ENCODE measurements at places on chromosomes 13 and 19.

- DNase-seq, result no peak
Measured at GRCh38 chr19:49196527-49197240, 39.1 kb downstream of the TRPM4 start.

DNA sequence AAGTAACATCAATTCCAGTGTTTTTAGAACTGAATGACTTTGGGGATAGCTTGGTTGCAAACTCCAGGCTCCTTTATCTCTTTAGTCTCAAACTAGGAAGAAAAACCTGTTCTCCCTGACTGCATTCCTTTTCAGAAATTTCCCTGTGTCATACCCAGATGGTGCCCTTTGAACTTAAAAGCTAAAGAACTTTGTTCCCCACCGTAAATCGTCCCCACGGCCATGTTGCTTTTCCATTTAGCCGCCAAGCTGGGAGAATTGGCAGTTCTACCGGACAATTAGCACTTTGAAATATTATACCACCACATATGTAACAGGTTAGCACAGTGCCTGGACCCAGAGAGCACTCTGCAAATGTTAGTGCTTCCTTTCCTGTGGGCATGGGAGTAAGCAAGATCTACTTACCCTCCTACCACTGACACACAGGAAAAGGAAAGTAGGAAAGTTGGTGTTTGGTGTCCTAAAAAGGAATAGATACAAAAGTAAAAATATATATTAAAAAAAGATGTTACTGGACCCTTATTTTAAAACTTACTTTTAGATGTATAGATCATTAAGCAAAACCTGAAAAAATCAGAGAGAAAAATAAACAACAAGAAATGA lies 191.9 kb upstream of the MIR17HG start:
- no peak for DNase-seq

DNA sequence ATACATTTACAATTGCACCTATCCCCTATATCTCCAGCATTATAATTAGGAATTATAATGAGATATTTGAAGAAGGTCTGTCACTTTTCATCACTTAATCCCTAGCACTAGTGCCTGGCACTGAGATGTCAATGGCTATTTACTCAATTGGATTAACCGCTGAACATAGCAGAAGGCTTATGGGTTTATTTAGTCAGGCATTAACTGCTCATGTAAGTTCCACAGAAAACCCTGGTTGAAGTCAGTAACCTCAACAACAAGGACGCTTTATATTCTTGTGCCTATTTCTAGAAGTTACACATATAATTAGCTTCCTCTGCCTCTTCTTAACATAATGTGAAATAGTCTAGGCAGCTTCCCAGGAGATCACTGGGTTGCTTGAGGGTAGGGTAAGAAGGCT lies 107.5 kb upstream of the POSTN start:
- no peak for DNase-seq

- no peak for DNase-seq
Measured at GRCh38 chr19:5973867-5974635, 3.9 kb downstream of the RANBP3 start.

DNA sequence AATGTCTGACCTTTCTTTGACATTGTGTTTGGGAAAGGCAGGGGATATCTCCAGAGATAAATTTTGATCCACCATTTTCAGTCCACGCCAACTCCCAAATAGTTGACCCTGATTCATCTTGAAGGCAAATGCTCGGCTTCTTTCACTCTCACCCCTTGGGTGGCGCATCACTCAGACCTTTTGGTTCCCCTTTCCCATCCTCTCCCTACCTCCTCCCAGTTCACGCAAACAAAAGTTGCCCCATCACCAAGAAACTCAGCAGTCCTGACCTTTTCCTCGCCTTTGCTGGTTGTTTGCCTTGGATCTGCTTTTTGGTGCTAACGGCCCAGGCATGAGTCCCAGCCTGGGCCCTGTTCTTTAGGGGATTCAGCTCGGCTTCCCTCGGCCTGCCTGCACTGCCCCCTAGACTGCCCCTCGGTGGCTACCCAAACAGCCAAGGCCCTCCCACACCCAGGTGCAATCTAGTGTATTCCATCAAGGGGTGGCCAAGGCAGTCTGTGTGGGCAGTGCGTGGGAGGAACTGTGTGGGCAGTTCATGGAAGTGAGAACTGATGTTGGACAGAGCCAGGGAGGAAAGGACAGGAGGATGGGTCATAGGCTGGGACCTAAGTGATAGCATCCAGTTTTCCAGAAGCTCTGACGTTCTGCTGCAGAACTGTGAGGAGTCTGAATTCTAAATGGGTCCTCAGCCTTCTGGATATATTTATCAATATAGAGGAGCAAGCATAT lies 255.7 kb downstream of the DLEU7 start:
- no peak for DNase-seq

GRCh38 chr13:91516799-91517198 lies 118.4 kb downstream of the GPC5 start:
- DNase-seq, result no peak

- DNase-seq, result no peak
Measured at GRCh38 chr19:17982430-17982829, 15.5 kb downstream of the KCNN1 start.

DNA sequence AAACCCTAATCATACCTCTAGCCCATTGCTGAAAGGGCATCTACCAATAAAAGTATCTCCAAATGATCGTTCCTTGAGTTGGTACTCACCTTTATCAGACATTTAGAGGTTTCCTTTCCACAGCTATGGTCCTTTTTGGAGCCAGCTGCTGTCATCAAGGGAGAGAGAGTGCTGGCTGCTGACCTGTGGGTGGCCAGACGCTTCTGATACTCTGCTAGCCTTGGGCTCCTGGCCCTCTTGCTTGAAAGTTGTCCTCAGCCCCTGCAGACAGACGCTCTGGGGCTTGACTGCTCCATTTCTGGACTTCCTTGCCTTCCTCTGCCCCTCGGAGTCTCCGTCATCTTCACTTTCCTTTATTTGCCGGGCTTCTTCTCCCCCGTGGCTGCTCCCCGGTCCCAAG lies 499.1 kb downstream of the DIAPH3 start:
- DNase-seq, result no peak

- DNase-seq, result no peak
Measured at GRCh38 chr13:49436890-49437289, 7.0 kb downstream of the CAB39L start.

DNA sequence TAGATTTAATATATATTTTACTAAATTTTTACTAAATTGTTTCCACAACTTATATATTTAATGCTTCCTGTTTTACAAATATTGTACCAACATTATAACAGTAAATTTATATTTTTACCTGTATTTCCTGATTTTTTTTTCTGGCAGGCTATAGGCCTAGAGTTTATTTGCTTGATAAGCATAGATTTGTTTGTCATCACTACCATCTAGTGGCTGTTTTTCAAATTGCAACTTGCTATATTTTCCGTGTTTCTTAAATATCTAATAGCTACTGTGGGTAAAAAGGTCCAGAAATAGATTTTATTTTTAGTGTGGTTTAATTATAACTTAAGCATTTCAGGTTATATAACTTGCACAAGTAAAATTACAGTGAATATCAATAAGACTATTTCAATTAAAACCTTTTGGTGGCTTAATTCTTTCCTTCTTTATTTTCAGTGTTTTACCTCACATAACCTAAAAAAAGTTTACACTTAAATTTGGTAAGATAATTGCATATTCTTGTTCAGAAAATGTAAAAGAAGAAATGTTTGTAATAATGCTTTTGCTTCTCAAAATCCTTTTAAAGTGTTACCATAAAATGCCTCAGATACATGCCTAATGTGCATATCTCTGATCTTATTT lies 60.6 kb downstream of the NDFIP2 start:
- no peak for DNase-seq

- DNase-seq, result no peak
Measured at GRCh38 chr13:99414048-99414995, 87.0 kb upstream of the TM9SF2 start.

DNA sequence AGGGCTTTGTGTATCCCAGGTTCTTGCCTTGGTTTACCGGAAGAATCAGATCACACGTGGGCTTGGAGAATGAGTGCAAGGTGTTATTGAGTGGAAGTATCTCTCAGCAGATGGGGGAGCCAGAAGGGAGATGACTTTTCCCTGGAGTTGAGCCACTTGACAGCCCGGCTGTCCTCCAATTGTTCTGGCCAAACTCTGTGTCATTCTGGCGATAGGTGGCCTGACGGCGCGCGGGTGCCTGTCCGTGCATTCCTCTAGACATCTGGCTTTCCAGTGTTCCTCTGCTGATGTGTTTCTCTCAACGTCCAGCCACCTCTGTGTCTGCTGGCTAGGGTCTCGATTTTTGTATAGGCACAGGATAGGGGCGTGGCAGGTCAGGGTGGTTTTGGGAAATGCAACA lies 181.9 kb downstream of the SHISA2 start:
- no peak for DNase-seq
